ENCODE measurements at places on chromosomes 16 and 17.

- DNase-seq = no peak
Observed at GRCh38 chr16:66390346-66391108, 24.0 kb downstream of the CDH5 start.

DNA sequence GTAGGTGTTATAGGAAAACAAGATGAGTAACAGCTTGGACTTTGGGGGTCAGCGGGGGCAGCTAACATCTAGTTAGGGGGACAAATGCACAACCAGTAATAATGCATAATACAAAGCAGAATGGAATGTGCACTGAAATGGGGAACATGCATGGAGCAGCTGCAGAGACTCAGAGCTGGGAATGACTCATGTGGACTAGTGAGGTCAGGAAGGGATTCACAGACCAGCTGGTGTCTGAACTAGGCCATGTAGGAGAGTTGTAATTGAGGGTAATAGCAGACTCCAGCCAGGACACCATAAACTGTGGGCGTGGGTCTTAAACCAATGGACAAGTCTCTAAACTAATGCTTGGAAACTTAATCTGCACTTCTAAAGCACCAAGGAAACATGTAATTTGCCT, 176.8 kb upstream of the ASIC2 start:
- no peak for DNase-seq

- DNase-seq = no peak
Observed at GRCh38 chr17:9324864-9325263, 250.8 kb downstream of the STX8 start.

- no peak for DNase-seq
Observed at GRCh38 chr17:45020354-45021138, 30.9 kb downstream of the DCAKD start.

DNA sequence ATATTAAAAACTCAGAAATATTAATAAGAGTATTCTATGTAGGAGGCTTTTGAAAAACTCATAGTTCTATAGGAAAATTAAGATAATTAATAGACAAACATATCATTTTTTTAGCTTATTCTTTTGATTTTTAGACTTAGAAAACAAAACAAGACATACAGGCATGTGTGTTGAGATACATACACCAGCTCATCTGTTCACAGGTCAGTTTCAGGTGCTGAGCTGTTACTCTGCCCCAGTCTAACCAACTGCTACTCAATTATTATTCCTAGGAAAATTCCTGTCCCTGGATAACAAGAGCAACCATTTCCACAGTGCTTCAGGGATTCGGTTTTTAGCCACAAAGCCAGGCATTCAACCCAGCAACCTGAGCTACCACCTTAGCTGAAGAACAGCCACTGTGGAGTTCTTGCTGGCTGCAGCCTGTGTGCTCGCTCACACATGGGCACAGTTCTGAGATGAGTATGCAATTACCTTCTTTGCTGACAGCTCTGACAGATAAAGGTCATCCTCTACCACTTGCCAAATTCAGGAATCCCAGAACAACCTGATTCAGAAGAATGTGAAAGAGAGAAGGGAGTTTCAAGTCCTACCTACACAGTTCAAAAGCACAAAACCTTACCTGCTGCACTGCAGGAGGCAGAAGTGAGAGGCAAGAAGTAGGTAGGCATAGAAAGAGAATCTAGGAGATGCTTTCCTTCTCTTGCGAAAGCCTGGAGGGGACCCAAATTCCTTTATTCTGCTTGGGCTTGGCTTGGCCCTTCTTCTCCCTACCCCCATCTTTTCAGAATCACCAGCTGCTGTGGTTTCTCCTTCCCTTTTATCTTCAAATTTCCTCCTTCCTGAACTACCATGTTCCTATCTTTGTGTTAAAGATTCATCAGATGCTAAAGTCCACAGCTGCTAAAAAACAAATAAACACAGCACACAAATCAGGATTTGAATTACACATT, 62.7 kb downstream of the TEX2 start:
- DNase-seq = no peak

- no peak for DNase-seq
Observed at GRCh38 chr16:72124148-72124547, 30.5 kb downstream of the DHX38 start.

GRCh38 chr16:888901-889570, 81.7 kb downstream of the LMF1 start:
- DNase-seq = no peak

- no peak for DNase-seq
Observed at GRCh38 chr16:24499193-24499814, 40.1 kb upstream of the RBBP6 start.

DNA sequence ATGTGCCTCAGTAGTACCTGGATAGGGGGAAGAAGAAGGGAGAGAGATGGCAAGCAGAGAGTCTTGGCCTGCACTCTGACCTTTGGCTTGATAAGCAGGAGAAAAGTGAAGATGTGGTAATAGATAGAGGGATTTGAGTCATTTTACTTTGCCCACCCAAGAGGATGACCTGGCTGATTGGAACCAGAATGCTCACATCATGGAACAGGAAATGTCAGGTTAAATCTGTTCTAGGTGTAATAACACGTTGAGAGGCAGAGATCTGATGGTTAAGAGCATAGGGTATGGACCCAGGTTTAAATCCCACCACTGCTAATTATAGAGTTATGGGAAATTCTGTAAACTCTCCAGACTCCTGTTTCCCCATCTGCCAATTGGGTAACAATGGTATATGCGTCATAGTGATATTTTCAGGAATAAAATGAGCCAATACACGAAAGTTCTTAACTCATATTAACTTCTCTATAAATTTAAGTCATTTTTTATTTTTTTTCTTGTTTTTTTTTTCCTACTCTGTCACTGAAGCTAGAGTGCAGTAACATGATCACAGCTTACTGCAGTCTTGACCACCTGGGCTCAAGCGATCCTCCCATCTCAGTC, 8.1 kb upstream of the CCL18 start:
- no peak for DNase-seq

DNA sequence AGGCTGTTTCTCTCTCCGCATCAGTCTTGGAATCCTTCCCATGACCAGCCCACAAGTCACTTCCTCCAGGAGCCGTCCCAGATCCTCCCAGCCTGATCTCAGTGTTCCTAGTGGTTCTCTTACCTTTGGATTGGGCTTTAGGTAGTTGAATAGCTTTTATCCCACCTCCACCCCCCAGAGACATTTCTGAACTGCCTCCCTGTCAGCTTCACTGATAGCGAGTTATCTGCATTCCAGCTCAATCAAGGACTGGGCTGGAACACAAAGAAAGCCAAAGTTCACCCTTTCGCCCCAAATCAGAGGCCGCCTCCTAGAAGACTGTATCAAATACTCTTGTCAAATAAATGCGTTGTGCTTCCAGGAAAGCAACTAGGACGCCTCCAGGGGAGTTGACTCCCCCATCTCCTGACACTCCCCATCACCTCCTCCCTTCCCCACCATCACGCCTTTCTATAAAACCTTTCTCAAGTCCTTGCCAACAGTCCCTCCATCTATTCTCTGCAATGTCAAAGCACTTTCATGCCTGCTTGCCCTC, 72.7 kb downstream of the TMEM132E start:
- no peak for DNase-seq

GRCh38 chr17:43570518-43570928, 24.4 kb upstream of the ETV4 start:
- DNase-seq = no peak

DNA sequence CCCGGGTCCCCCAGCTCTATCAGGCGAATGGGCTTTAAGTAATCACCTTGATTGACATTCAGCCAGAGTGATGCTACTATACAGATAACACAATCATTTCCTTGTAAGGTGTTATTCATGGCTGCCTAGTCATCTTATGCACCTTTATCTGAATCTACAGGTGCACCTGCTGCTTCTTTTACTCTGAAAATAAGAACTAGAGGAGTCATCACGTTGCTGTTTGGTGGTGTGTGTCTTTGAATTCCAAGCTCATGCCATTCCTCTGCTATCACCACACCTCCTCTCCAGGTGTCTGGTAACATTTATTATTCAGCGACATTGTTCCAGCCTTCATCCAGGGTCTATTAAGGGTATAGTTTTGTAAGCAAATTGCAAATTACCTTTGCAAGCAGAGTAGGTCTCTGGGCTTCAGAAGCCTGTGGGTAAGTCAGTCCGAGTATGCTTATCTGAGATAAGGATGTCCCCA, 51.9 kb downstream of the NOS2 start:
- DNase-seq = no peak

- DNase-seq = no peak
Observed at GRCh38 chr17:40458851-40459482, 15.7 kb downstream of the IGFBP4 start.

DNA sequence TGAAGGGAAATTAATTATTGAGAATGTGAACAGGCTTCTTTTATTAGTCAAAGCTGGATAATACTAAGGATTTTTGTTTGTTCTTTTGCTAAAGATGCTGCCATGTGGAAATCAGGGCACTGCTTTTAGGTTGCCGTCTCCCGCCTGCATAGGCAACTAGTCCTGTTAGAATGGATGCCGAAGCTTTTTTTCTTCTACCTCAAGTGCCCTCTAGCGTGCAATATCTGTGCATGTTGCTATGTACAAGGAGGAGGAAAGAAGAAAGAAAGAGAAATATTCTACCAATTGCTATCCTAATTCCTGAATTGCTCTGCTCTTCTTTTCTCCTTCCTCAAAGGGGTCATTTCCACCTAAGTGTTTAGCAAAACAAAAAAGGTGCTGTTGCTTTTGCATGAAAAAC, 5.2 kb upstream of the CDH8 start:
- no peak for DNase-seq

GRCh38 chr16:67291461-67291860, 12.1 kb downstream of the PLEKHG4 start:
- no peak for DNase-seq

DNA sequence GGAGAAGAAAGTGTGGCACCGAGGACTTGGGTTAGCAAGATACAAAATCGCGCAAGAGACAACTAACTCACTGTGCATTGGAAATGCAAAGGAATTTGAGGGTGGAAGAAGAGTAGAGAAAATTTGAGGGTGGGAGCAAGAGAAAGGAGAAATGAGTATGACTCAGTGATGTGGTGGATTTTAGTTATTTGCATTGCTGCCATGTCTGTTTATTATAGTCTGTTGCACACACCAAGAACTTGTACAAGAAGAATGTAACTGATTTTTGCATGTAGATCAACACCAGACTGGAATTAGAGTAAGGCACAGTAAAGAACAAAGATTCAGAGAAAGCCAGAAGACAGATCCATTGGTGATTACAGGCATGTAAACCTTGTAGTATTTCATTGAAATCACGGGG, 71.6 kb upstream of the SMIM36 start:
- no peak for DNase-seq

DNA sequence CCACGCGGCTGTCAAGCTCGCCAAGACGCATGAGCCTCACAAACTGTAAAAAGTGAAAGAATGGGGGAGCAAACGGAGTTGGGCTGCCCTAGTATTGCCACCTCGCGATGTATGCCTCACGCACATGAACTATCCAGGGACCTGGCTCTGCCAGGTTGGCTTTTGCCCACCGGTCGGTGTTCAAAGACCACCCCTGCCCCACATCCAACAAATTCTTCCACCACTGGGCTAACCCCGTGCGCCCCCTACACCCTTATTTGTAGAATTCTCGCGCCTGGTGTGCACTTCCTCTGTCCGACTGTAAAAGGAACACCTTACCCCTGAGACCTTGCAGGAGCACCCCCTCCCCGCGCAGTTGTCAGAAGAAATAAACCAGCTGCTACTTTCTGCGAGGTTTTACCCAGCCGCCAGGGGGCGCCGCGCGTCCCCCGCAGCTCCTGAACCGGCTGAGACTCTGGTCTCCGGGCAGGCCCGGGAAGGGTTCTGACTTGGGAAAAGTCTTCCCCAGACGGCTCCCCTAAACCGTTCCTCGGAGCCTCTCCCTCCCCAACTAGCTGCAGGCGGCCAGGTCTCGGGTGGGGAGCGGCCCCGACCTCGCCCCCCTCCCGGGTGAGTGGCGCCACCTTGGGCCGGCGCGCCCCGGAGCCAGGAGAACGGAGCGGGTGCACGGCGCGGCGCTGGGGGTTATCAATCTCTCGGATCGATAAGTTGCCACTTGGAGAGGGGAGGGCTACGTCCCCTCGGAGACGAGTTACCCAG, 1.7 kb upstream of the ZNF423 start:
- no peak for DNase-seq

DNA sequence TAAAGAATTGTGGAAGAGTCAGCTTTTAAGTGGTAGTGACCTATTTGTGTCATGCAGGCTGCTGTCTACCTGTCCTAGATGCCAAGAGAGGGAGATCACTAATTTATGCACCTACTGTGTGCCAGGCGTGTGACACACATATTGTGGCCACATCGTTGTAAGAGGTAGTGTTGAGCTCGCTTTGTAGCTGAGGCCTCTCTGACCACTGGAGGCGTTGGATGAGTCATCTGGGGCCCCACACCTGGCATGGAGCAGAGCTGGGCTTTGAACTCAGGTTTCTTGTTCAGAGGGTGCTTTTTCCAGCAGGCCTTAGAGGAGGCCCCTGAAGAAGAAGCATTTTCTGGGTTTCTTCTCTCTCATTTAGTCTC, 52.3 kb upstream of the LGALS9 start:
- no peak for DNase-seq
